ENCODE measurements at places on chromosomes 5 and 9. TPM values are rescaled to one million over a fixed set of nuclear protein-coding genes. Genes with fewer than 3 reads are reported as not detected.

The GBGT1 gene
- total RNA-seq: 10.0 TPM

The PCDHGB3 gene
- total RNA-seq: 1.1 TPM

The RNF183 gene
- not detected for total RNA-seq

The IL3 gene
- not detected for total RNA-seq

The MYMK gene
- total RNA-seq: not detected

The KCTD16 gene
- 0.06 TPM for total RNA-seq

The SOX30 gene
- 0.23 TPM for total RNA-seq

The KIF20A gene
- total RNA-seq: 82.9 TPM

DNA sequence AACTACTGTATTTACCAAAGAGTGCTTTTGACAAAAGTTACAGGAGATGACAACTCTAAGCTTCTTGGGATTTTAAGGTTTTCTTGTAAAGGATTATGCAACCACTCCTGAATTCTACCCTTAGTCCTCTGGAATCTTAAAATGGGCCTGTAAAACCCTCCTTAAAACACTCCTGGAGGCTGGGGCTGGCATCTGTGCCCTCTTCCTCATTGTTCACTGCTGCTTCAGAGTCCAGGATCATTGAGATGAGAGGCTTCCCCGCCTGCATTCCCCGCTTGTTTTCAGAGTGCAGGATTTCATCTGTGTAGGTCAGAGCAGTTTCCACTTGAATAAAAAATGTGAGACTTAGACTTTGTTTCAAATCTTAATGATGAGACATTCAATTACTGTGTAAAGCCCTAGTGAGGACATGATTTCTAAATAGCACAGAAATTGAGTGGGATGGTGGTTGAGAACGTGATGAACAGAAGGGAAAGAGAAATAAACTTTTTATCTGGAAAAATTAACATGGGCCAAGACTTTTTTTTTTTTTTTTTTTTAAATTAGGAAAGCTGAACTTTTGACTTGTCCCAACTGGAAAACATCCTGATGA is 40.4 kb downstream of the PCSK5 start:
- DNase-seq: no peak

DNA sequence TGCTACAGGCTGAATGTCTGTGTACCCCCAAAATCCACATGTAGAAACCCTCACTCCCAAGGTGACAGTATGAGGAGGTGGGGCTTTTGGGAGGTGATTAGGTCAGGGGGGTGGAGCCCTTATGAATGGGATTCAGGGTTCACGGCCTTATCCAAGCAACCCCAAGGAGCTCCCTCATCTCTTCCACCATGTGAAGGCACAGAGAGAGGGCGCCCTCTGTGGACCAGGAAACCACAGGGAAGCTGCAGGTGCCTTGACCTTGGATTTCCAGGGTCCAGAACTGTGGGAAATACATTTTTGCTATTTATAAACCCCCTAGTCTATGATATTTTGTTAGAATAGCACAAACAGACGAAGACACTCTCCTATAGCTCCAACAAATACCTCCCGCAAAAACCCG is 53.6 kb upstream of the IRX2 start:
- no peak for DNase-seq

DNA sequence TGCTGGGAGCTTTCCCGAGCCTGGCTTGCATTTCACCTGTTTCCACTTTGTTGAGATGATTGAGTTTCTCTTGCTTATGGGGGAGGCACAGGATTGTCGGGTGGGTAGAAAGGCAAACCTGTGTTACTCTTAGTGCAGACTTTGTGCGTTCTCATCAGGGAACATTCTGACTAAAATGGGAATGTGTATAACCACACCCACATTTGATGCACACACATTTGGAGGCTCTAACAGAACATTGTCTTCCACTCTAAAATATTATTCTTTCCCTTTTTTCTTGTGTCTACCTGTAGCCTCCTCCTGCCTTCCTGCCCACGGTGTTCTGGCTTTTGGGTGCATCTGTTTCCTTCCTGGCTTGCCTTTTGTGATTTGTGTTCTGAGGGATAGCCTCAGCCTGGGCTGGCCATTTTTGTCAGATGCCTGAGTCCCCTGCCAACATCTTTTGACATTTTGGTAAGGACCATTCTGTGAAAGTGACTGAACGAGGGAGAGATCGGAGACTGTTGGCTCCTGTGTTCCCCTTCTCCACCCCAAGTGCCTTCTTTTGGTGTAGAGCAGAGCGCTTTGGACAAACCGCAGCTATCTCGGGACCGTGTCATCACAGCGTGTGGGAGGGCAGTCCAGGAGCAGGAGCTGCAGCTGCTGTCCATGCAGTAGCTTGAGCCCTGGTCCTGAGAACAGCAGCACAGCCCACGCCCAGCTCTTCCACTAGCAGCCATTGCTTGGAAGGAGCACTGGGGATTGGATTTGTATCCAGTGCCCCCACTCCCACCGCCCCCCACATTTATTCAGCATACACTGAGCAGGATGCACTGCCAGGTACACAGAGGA is 101.4 kb downstream of the ARHGAP26 start:
- no peak for DNase-seq

DNA sequence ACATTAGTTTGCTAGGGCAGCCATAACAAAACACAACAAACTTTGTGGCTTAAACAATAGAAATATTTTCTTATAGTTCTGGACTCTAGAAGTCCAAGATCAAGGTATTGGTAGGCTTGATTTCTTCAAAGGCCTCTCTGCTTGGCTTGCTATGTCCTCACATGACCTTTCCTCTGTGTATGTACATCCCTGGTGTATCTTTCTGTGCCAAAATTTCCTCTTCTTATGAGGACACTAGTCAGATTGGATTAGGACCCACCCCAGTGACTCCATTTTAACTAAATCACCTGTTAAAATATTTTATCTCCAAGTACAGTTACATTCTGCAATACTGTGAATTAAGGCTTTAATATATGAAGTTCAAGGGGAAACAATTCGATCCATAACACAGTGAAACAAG is 168.9 kb upstream of the CCNH start:
- DNase-seq: no peak

GRCh38 chr5:135031813-135032694 is 2.0 kb downstream of the PITX1 start:
- DNase-seq: no peak

GRCh38 chr9:125749287-125749935 is 2.2 kb downstream of the PBX3 start:
- DNase-seq: no peak

GRCh38 chr9:135410831-135411473 is 68.6 kb upstream of the PPP1R26 start:
- no peak for DNase-seq

- DNase-seq: no peak
Measured at GRCh38 chr9:112084334-112084733, 90.8 kb downstream of the SUSD1 start.

GRCh38 chr9:93174976-93175375 is 9.0 kb upstream of the WNK2 start:
- DNase-seq: no peak

- peak; percentile 35 for DNase-seq
Measured at GRCh38 chr5:115414406-115415142, 118.1 kb upstream of the CCDC112 start.

Measured in epithelial cell of proximal tubule (primary cell).